ENCODE measurements at places on chromosomes 16 and 17.
A peak's percentile ranks its signal among the peaks of the same experiment; 100 is the strongest.

GRCh38 chr16:25060920-25061319 is 45.8 kb upstream of the ARHGAP17 start:
- peak; percentile 18 for DNase-seq

DNA sequence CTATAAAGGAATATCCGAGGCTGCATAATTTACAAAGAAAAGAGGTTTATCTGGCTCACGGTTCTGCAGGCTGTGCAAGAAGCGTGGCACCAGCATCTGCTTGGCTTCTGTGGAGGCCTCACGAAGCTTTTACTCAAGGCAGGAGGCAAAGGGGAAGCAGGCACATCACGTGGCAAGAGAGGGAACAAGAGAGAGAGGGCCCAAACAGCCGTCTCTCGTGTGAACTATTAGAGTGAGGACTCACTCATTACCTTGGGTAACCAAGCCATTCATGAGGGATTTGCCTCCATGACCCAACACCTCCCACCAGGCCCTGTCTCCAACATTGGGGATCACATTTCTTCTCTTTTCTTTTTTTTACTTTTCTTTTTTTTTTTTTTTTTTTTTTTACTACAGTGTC is 7.5 kb upstream of the ALKBH5 start:
- DNase-seq: no peak

DNA sequence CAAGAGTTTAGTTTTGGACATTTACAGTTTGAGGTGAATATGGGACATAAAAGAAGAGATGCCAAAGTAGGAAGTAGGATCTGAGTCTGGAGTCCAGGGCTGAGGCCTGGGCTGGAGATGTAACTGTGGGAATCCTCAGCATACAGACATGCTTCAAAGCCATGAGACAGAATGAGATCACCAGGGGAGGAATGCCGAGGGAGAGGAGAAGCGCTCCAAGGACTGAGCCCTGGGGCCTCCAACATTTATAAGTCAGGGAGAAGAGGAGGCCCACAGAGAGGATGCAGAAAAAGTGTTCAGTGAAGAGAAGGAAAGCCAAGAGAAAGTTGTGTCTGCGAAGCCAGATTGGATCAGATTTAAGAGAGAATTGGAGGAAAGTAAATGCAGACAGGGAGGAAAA is 277.5 kb upstream of the MYOCD start:
- no peak for DNase-seq

DNA sequence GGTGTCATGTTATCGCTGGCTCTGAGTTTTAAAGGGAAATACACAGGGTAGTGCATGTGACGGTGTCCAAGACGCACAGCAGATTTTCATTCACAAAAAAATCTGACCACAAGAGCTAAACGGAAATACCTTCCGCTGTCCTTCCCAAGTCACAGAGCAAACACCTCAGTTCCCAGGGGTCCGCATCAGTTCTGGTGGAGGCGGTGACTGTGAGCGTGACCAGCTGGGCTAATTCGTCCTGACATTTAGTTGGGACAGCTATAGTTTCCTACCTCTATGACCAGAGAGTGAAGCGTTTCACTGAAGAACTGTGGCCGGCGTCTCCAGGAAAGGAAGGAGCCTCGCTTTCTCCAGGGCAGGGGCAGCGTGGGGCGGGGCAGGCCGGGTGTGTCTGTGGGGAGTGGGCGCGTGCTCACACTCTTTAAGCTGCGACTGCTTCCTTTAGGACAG is 10.5 kb upstream of the FASN start:
- no peak for DNase-seq

GRCh38 chr17:63830904-63831491 is 3.5 kb upstream of the FTSJ3 start:
- DNase-seq: no peak

- no peak for DNase-seq
These were observed 524 bp downstream of the STRADA start for GRCh38 chr17:63741143-63741407.

- DNase-seq: no peak
These were observed 96.6 kb downstream of the SPECC1 start for GRCh38 chr17:20105539-20106280.

DNA sequence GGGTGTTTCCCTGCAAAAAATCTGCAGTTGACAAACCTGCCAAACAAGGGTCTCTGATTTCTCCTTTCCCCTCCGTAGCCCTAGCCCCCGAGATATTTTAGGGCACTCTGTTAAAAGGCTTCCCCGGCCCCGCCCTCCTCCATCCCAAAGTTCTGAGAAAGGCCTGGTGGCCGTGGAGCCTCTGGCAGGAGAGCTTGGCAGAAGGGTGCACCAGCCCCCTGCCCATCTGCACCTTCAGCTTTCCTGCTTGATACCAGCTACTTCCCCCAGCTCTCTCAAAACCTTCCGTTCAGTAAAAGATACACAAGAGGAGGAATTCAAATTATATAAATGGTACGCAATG is 711 bp upstream of the CANT1 start:
- DNase-seq: no peak

GRCh38 chr17:35969558-35970380 is 11.5 kb downstream of the CCL16 start:
- peak; percentile 40 for DNase-seq

- DNase-seq: no peak
These were observed 4.2 kb downstream of the EDC4 start for GRCh38 chr16:67877064-67877463.

GRCh38 chr16:80389338-80389737 is 151.5 kb upstream of the DYNLRB2 start:
- no peak for DNase-seq

DNA sequence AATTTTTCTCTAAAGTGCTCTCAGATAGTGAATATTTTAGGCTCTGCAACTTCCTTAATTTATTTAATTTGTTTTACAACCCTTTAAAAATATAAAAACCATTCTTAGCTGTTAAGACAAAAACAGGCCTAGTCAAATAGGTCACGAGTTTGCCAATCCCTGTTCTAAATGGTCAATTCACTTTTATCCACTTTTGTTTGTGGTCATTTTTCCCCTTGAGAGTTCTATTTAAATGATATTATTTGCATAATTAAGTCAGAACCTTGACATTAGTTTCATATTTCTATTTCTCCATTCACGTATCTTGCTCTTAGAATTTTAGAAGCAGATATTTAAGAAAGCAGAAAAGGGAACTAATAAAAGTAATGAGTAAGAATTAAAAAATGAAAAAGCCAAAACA is 4.0 kb downstream of the AMFR start:
- no peak for DNase-seq

DNA sequence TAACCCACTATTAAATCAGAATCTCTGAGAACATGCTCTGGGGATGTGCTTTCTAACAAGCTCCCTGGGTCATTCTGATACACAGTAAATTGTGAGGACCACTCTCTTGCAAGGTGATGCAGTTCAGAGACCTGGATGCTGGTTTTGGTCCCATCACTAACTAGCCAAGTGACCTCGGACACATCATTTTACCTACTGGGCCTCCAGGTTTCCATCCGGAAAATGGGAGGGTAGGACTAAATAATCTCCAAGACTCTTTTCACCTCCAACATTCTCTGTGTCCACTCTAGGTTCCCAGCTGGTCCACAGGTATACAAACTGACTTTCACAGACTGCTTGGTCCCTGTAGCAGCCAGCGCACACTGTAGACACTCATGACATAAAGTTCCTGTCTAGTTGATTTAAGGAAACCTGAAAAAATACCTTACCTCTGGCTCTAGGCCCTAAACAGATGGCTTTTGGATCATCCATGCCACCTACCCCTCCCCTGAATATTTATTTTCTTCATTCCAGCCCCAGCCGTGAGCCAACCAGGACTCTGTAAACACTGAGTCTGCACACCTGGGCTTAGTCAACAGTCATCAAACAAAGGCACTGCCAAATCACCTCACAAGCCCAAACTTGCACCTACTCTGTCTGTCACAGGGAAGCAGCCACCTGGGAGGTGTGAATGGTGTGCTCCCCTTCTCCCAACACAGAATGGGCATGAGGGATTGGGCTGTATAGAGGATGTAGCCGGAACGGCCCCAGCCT is 51.3 kb upstream of the MRPS23 start:
- no peak for DNase-seq

DNA sequence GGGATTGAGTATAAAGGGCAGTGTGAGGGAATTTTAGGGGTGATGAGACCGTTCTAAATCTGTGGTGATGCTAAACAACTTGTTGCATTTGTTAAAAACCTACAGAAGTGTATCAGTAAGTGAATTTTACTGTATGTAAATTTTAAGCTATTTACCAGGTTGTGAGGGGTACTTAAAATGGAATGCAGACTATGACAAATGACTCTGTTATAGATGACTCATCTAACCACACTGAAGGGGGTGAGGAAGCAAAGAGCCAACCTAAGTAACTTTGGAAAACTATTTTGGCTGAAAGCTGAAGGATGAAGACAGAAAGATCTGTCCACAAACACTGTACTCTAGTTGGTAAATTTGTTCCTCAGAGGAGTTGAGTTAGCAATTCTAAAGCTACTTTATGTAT is 5.3 kb upstream of the MKS1 start:
- peak; percentile 6 for DNase-seq

- DNase-seq: no peak
These were observed 44.2 kb downstream of the NUP93 start for GRCh38 chr16:56774016-56774680.

- DNase-seq: no peak
These were observed 17.1 kb upstream of the RHOT1 start for GRCh38 chr17:32124985-32125847.

- DNase-seq: no peak
These were observed 37.7 kb downstream of the ASPA start for GRCh38 chr17:3513305-3514035.

GRCh38 chr17:77127735-77128361 is 12.9 kb upstream of the SEC14L1 start:
- DNase-seq: peak; percentile 37

DNA sequence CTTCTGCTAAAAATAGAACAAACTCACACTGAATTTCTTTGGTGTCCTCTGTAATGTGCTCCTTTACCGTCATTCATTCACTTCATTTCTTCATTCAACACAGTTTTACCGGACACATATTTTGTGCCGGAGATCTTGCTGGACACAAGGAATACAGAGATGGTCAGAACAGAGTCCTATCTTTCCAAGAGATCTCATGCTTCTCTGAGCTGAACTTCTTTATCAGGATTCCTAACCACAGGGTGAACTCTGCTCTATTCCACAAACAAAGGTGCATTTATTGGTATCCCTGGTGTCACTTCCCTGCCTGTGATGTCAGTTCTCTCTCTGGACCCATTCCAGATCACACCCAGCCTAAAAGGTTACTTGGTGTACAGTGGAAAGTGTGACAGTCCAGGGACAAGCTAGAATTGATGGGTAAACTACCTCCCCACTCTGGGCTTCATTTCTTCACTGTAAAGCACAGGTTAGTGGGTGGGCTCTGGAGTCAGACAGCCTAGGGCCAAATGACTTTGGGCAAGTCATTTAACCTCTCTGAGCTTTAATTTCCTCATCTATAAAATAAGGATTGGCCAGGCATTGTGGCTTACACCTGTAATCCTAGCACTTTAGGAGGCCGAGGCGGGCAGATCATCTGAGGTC is 4.2 kb downstream of the IFI35 start:
- DNase-seq: no peak

GRCh38 chr17:29444589-29444988 is 54.4 kb downstream of the TAOK1 start:
- DNase-seq: no peak

DNA sequence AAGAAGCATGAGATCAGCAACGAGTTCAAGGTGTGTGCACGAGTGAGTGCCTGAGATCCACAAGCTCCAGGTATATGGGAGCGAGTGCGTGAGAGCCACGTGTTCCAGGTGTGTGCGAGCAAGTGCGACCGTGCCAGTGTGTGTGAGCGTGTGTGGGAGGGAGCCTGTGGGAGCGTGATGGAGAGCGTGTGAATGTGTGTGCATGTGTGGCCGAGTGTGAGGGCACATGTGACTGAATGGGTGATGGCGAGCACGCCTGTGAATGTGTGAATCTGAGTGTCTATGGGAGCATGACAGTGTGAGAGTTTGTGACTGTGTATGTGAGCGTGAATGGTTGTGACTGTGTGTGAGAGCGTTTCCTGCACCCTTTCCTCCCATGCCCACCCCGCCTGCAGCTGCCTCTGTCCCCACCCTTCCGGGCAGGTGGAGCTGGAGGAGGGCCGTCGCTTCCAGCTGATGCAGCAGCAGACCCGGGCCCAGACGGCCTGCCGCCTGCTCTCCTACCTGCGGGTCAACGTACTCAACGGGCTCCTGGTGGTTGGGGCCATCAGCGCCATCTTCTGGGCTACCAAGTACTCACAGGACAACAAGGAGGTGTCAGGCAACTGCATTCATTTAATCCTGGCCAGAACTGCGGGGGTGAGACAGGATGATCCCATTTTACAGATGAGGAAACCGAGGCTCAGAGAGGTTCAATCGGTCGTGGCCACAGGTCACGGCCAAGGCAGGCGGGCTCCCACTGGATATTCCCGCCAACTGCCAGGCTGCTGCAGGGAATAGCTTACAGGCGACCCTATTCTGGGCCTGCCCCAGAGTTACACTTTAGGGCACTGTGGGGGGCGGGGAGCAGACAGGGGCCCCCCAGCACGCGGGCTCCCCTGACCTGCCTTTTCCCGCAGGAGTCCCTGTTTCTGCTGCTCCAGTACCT is 3.7 kb downstream of the TMC8 start:
- no peak for DNase-seq

DNA sequence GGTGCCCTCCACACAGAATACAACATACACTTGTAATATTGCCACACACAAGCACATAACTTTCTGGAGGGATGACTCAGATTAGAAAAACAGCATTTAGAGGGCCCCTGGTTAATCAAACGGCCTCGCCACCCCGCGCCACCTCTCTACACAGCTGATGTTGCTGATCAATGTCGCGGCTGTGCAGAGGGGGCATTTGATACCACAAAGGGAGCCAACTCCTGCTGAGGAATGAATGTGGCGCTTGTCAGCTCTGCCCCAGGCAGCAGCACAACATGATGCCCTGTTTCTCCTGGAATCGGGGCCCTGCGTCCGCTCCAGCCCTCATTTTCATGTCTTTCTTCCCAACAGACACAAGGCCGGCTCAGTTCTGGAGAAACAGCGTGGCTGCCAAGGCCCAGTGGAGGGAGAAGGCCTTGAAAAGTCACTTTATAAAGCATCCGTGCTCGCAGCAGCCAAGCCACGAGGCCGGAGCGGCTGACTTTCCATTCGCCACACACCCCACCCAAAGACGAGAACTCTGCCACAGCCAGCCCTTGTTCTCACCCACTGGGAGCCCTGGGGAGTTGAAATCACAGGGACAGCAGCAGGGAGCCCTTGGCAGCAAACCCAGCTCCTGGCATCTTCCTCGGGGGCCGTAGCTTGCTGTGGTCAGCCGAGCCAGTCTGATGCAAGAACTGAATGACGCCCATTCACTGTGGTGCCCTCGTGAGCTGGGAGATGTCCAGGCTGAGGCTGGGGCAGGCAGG is 65.6 kb downstream of the XYLT1 start:
- no peak for DNase-seq
